ENCODE measurements at places on chromosomes 3 and 15.

DNA sequence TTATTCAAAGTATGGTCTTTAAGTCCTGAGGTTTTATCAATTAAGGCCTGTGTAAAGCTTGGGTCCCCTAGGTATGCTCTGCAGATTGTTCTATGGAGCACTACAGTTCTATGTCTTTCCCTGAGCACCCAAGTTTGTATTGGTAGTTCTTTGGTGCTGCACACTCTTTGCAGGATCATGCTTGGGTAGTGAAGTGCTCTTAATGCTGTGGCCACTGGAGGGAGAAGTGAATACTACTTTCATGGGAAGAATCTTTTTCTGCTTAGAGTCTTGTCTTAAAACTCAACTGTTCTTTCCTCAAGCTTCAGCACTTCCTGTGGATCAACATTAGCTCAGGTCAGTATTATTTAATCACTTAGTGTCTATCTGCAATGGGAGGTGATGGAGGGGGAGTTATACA lies 93.6 kb upstream of the CFAP20DC start:
- no peak for DNase-seq

DNA sequence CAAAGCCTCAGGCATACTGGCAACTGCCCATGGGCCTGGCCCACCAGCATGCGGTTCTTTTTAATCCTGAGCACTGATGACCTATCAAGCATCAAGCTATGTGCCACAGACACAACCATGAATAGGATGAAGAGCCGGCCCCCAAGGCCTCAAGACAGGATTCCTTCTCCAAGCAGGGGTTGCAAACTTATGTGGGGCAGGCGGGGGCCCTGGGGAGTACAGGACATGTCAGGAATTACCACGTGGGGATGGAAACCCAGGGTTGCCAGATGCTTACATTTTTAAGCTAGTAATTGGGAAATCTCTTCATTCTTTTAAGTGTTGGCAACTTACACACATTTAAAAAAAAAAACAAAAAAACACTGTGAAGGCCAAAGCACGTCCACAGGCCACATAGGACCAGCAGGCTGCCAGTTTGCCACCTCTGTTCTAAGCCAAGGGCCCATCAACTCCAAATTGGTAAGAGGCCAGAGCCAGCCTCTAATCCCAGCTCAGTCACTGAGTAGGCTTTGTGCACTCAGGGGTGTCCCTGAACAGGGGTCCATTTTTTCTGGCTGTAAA lies 32.8 kb downstream of the BDH1 start:
- peak; percentile 60 for DNase-seq

GRCh38 chr3:127746400-127747057 lies 73.8 kb downstream of the ABTB1 start:
- no peak for DNase-seq

- no peak for DNase-seq
These were observed 4.1 kb downstream of the FGD5 start for GRCh38 chr3:14822670-14823390.

- DNase-seq = no peak
These were observed 244.5 kb upstream of the STT3B start for GRCh38 chr3:31288224-31288623.

DNA sequence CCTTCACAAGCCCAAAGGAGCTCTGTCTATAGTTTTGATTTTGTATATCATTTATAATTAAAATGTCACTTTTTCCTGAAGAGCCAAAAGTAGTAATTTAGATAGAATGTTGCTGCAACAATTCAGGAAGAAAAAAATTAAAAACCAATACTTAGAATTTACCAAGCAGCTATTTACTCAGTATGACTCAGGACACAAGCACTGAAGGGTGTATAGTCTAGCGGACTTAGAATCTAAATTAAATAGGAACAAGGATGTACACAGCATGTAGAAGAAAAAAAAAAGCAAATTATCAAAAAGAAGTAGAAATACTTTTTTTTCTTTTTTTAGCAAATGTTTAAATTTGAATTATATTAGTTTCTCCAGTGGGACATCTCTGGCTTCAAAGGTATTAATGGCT lies 31.6 kb downstream of the PGBD4 start:
- DNase-seq = no peak

DNA sequence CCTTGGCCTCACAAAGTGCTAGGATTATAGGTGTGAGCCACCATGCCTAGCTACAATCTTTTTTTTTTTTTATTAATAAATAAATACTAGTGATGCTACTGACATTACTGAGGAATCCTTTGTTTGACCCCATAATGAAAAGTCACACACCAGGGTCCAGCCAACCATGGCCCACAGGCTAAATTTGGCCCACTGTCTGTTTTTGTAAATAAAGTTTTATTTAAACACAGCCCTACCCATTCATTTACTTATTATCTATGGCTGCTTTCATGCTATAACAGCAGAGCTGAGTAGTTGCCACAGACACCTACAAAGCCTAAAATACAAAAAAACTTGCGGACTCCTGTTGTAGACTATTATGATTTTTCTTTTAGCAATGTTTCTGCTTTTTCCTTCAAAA lies 7.4 kb downstream of the INTS14 start:
- no peak for DNase-seq

DNA sequence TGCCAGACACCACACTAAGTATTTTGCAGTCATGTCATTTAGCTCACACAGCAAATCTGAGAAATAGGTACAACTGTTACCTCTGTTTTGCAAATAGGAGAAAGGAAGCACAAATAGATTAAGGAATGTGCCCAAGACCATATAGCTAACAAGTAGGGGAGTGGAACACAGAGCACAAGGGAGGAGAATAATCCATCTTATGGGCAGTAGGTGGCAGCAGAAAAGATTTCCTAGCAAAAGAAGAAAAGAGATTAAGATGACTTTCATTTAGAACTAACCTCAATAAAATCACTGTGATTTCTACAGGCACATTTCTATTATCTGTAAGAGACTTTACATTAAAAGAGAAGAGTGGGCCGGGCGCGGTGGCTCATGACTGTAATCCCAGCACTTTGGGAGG lies 49.1 kb downstream of the NR1I2 start:
- no peak for DNase-seq

DNA sequence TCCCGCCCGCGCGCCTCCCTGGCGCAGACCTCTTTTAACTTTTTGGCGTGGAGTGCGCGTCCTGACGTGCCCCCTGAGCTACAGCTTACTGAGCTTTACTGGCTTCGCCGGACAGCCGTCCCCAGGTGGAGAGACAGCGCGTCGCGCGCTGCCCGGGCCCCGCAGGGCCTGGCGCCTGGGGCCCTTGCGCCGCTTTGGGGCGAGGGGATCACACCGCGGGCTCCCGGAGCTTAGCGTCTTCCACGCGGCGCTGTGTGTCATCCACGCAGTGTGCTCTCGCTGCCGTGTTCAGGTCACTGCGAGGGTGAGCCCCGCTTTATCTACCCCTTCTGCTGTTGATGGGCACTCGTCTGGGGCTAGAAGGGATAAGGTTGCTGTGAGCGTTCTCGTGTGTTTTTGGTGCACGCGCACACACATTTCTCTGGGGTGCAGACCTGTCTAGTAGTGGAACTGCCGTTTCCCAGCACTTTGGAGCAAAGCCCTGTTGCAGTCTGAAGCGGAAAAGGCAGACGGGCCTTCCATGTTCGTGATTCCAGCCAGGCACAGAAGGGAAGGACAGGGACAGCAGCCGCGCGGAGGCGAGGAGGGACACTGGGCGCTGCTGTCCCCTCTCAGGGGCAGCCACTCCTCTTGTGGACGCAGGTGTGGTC lies 33.1 kb upstream of the ALDH1L1 start:
- peak; percentile 16 for DNase-seq

- no peak for DNase-seq
These were observed 1.4 kb upstream of the NDUFAF3 start for GRCh38 chr3:49020330-49021212.

GRCh38 chr3:6697285-6697684 lies 163.6 kb upstream of the GRM7 start:
- DNase-seq = no peak

DNA sequence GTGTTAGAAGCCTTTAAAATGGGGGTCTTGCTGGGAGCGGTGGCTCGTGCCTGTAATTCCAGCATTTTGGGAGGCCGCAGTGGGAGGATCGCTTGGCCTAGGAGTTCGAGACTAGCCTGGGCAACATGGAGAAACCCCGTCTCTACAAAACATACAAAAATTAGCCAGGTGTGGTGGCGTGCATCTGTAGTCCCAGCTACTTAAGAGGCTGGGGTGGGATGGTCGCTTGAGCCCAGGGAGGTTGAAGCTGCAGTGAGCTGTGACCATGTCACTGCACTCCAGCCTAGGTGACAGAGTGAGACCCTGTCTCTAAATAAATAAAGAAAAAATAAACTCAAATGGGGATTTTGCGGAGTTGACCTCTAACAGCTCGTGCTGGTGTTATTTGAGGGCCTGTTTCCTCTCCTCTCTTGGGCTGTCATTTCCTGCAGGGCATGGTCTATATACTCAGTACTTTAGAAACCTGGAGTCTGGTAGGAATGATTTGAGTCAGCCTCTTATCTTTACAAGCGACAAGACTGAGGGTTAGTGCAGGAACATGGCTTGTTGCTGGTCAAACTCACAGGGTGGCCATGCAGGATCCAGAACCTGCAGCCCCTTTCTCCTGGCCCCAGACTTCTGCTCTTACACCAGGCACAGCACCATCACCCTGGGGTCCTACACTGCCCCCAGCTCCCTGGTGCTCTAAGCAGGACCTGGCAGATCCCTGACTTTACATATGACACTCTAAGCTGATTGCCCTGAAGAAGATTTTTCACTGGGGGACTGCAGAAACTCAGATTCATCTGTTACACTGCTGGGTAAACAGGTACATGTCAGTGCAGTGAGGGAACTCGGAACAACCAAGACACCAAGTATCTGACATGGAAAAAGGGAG lies 15.1 kb downstream of the EHD4 start:
- DNase-seq = no peak

GRCh38 chr3:183178833-183179549 lies 16.5 kb upstream of the LAMP3 start:
- DNase-seq = peak; percentile 13

GRCh38 chr3:37967260-37967881 lies 23.2 kb upstream of the VILL start:
- peak; percentile 59 for DNase-seq

DNA sequence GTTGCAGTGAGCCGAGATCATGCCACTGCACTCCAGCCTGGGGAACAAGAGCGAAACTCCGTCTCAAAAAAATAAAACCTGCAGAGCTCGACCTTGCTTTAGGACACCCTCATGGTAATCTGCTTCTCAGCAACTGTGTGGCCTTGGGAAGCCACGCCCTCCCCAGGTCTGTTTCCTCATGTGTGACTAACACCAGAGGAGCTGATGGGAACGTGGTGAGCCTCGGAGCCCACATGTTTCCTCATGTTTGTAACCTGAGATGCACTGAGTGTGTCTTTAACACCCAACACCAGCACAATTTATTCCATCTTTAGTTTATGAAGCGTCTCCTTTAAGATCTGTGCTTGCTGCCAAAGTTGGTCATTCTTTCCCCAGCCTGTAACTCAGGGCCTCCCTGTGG lies 142.8 kb downstream of the OCA2 start:
- DNase-seq = peak; percentile 59

DNA sequence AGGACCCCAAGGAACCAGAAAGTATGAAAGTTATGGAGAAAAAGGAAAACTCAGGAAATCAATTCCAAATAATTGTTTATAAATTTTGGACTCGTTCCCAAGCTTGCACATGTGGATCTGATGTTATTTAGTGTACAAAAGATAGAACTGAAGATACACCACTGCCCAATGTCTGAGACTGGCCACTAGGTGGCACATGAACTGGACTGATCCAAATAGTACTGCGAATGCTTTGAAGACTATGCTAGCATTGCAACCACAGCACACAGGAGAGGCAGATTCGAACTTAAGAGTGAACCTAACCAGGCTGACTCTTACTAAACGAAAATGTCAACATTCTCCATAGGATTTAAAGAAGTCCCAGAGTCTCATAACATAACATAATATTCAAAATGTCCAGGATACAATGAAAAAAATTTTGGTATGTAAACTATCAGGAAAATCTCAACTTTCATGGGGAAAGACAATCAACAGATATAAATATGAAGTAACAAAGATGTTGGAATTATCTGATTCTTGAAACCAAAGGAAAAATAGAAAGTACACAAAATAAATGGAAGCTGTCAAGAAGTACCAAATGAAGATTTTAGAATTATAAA lies 596.7 kb downstream of the FGF12 start:
- peak; percentile 44 for DNase-seq

- no peak for DNase-seq
These were observed 8.0 kb downstream of the MBNL1 start for GRCh38 chr3:152276681-152277080.

DNA sequence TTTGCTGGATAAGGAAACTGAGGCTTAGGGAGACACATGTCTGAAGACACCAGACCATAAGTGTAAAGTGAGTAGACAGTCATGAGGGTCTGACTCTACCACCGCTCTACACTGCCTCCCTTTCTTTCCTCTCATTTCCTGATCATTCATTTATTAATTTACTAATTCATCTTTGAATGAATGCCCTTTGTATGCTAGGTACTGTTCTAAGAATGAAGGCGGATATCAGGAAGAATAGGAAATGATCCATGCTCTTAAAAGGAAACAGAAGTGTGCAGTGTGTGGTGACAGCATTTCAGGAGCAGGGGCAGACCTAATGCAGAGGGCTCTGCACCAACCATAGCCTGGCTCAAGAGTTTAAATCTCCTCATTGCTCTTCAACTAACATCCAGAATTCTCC lies 31.8 kb upstream of the PSMD6 start:
- DNase-seq = no peak

GRCh38 chr3:192106543-192106942 lies 620.8 kb downstream of the FGF12 start:
- DNase-seq = no peak

- DNase-seq = no peak
These were observed 38.1 kb downstream of the MFSD1 start for GRCh38 chr3:158839966-158840365.

GRCh38 chr3:27209617-27210264 lies 159.4 kb downstream of the NEK10 start:
- DNase-seq = no peak

DNA sequence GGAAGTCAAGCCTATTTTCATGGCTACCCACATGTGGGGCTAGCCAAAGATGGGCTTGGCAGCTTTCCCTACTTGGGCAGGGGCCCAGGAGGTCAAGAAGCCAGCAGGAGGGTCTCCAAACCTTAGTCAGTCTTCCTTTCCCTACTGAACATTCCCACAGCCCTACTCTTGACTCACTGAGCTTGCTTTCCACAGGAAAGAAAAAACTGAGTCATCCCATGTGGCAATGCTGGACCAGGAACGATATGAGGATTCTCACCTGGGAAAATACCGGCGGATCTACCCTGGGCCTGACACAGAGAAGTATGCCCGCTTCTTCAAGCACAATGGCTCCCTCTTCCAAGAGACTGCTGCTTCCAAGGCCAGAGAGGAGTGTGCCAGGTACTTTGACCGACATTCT lies 3.7 kb upstream of the NGRN start:
- peak; percentile 8 for DNase-seq

GRCh38 chr15:40923551-40923950 lies 5.6 kb upstream of the DLL4 start:
- no peak for DNase-seq

Data from fibroblast of skin of abdomen (primary cell).